ENCODE measurements at places on chromosomes 6 and 20. TPM values are rescaled to one million over a fixed set of nuclear protein-coding genes. Genes with fewer than 3 reads are reported as not detected.

- no peak for DNase-seq
Measured at GRCh38 chr20:19813846-19814640, 56.0 kb downstream of the RIN2 start.

- DNase-seq, result no peak
Measured at GRCh38 chr6:21808551-21809242, 215.1 kb downstream of the SOX4 start.

DNA sequence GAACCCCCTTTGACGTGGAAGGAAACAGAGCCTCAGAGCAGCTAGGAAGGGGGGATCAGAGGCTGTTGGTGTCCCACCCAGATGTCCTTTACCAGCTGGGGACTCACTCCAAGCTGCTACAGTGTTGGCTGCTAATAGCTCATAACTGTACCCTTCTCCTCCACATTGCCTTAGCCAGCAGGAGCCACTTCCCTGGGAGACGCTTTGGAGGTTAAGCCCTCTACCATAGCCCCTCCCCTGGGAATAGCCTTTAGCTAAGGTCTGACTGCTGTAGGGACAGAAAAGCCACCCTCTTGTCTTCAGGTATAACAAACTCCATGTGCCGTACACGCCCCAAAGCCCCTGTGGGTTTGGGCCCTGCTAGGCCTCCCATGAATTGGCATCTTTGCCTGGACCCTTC, 238.6 kb downstream of the LRFN2 start:
- DNase-seq, result no peak

- DNase-seq, result no peak
Measured at GRCh38 chr6:53273370-53273769, 75.4 kb downstream of the ELOVL5 start.

GRCh38 chr6:152142105-152142504, 334.6 kb downstream of the ESR1 start:
- no peak for DNase-seq

DNA sequence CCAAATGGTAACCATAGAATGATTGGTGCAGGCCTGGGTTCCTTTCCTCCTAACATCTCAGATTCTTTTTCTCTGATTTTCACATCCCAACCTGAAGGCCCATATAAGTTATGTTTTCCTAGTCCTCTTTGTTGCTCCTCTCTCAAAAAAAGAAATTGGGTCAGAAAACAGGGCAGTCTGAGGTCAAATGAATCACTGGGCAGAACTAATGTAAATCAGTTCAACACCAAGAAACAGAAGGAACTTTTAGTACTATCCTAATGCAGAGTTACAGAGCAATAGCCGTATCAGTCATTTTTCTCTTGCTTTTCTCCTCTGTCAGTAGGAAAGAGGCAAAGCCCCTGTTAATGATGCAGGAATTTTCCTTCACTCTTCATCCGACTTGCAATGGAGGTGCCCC, 11.0 kb upstream of the TPD52L1 start:
- DNase-seq, result no peak

DNA sequence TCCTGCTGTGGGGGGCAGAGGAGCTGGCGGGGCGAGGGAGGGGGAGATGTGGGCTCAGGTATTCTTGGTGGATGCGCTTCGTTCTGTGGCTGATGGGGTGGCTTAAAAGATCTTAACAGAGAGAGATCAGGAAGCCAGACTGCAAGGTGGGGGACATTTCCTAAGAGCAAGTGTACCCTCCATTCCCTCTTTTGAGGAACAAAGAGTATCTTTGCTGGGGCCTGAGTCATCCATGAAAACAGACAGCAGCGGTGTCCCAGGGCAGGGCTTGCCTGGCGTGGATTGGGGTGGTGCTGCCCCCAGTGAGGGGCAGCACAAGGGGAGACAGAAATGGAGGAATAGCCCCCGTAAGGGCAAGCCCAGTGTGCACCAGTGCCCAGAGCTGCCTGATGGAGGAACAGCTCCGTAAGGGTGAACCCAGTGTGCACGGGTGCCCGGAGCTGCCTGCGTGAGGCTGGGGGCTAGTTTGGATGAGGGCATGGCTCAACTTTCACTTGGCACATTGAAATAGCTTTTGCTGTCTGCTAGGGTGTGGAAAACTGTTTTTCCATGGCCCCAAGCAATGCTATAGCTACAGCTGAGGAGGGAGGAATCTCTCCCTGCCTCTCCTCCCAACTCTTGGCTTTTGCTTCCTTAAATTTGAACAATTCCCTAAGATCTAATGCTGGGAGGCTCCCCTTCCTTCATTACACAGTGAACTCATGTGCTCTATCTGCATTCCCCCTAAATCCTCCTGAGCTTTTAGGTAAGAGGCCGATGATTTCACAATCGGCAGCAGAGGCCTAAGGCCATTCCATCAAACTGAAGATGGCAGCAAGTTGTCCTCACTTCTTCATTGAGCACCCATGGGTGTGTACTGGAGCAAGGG, 12.9 kb downstream of the MAPK13 start:
- DNase-seq, result no peak

- DNase-seq, result no peak
Measured at GRCh38 chr6:33705955-33706725, 5.4 kb downstream of the UQCC2 start.

The PNPLA1 gene
- not detected for total RNA-seq

The SIRPA gene
- not detected for total RNA-seq

The C6orf58 gene
- 0.16 TPM for total RNA-seq

The PRKN gene
- not detected for total RNA-seq

The SERINC1 gene
- 47.5 TPM for total RNA-seq
